ENCODE measurements at places on chromosomes 16 and 17.

GRCh38 chr16:15757630-15758251 is 99.1 kb downstream of the MYH11 start:
- DNase-seq: no peak

DNA sequence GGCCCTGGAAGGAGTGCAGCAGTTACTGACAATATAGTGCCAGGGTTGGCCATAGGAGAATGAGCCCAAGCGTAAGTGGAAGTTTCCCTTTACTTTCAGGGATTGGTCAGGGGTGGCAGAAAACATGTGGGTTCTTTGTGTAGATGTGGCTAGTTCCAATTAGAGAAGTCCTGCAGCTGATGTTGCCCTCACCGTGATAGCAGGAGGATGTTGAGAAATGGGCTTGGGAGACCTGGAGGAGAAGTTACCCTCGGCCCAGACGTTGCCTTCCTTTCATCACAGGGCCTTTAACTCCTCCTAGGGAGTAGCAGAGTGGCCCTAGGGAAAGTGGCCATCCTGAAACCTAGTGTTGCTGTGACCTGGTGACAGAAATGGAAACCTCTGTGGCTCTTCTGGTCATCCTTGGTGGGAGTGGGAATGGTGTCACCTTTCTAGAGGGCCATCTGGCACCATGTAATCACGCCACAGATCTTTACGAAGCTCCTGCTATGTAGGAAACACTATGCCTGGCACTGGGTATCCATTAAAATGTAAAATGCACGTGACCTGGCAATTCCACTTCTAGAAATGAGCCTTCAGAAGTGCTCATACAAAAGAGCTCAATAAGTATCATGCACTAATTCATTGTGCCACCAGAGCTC is 6.7 kb downstream of the TMEM92 start:
- DNase-seq: no peak

DNA sequence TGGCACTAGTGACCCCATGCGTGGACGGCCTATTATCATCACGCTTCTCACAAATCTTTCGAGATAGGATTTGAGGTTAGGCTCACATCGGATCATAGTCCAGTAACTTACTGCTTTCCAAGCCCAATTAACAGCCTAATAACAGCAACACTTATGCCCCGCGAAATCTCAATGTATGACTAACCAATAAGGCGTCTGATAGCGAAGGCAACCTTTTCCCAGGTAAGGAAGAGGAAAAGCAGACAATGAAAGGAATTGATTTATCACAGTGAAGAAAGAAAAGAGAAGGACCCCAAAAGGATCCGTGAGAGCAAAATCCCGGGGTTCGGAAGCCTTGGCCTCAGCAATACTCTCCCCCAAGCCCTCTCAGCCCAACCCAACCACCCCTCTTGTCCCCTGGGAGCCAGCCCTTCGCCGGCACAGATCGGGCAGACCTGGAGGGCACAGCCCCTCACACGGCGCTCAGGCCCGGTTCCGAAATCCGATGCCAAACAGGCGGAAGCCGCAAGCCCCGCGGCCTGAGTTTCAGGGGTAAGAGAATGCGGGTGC is 534 bp downstream of the GPATCH8 start:
- no peak for DNase-seq

DNA sequence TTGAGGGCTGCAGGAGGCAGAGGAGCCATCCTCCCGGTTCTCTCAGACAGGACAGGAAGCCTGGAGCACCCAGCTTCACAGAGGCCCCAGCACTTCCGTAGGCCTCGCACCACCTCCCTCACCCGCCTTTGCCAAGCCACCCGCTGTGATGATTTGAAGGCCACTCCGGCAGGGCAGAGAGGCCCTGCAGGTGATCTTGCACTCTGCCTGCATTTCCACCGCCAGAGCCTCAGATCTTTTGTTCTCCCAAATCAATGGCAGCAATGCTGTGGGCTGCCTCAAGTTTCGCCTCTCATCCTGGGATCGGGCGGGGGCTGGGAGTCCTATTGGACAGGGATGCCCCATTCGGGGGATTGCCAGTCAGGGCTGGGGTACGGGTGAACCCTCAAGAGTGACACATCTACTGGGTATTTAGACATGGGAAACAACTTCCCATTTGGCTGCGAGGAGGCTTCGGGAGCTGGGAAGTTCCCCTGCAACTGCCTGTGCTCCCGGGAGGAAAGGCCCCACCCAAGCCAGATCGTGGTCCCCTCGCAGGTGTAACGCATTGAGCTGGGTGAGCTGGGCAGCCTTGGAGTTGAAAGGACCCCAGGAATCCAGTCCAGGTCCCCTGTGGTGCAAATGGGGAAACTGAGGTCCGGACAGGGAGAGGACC is 34.8 kb upstream of the PEMT start:
- no peak for DNase-seq

GRCh38 chr16:68973611-68974120 is 130.3 kb downstream of the TANGO6 start:
- DNase-seq: no peak

GRCh38 chr16:65522412-65522811 is 400.5 kb upstream of the CDH11 start:
- DNase-seq: no peak
